ENCODE measurements at places on chromosomes 4 and X. TPM values are rescaled to one million over a fixed set of nuclear protein-coding genes. Genes with fewer than 3 reads are reported as not detected.

GRCh38 chr4:38169524-38169923, 209.3 kb downstream of the PTTG2 start:
- DNase-seq, result no peak

GRCh38 chrX:154785716-154786115, 19.6 kb downstream of the MPP1 start:
- no peak for DNase-seq

DNA sequence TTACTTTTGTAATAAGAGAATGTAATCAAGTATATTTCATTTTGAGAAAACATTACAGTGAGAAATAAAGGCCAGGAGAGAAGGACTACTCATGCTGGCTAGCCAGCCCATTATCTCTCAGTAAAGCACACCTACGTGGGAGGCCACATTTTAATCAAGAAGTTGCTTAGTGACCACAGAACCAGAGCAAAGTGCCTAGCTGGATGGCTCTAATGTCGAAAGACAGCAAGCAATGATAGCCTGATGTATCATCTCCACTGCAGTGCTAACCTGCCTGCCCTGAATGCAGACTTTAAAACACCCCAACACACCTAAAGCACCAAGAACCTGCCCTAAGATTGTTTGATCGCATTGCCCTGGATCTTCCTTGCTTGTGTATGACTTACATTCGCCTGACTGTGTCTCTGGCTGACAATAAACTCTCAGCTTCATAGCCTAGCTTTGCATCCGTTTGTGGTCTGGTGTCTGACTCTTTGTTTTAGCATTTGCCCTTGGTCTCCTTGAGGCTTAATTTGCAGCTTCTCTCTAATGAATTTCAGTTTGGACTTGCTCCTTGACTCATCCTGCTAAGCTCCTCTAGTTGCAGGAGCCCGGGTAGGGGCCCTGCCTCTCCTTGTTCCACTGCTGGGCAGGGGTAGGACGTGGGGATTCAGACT, 31.4 kb upstream of the SOWAHD start:
- peak; percentile 7 for DNase-seq

DNA sequence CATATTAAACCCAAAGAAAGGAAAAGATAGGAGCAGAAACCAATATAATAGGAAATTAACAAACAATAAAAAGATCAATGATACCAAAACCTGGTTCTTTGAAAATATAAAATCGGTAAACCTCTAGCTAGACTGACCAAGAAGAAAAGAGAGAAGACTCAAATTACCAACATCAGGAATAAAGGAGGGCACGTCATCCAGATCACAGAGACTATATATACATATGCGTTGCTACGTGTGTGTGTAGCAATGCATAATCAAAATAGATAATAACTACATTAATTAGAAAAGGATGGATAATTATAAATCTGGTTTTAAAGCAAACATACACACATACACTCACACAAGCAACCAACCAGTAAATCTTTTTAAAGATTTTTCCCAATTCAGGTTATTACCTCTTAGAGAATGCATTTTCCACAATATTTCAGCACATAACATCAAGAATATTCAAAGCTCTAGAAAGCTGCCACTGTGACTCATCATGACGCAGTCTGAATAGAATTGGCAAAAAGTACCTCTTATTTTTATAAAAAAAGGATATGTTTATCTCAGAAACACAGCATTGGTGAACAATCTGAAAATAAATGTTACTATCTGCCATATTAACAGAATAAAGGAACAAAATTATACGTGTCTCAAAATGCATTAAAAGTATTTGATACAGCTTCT, 41.4 kb upstream of the USP9X start:
- no peak for DNase-seq

DNA sequence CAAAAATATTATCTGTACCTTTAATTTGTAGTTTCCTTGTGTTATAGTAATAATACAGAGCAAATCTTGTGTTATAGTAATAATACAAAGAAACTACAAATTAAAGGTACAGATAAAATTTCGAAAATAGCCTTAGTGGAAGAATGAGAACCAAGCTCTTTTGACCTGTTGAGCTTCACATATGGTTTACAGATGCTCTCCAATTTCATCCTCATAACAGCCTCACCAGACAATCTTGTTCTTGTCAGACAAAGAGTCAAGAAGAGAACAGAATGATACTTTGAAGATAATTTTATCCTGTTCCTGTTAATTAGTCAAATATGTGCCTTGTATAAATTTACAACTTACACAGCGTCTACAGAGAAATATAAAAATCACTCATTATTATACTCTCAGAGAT, 12.8 kb downstream of the ATXN3L start:
- DNase-seq, result no peak

GRCh38 chrX:119755981-119756533, 2.3 kb upstream of the SOWAHD start:
- peak; percentile 69 for DNase-seq

DNA sequence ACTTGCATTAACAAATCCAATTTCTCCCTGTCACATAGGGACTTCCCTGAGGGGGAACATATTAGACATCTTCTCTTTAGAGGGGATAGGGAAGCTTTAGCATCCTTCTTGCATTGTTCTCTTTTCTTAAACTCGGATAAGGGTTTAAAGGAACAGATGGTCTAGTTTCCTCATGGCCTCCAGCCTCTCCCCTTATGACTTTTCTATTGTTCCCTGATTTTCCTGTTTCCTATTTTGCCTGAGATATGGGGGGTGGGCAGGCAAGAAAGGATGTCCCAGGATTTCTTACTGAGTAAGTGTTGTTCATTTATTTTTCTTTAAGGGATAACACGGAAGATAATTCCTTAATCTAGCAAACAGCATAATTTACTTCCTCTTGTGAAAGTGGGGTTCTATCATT, 107.7 kb upstream of the MAGEE2 start:
- DNase-seq, result no peak

DNA sequence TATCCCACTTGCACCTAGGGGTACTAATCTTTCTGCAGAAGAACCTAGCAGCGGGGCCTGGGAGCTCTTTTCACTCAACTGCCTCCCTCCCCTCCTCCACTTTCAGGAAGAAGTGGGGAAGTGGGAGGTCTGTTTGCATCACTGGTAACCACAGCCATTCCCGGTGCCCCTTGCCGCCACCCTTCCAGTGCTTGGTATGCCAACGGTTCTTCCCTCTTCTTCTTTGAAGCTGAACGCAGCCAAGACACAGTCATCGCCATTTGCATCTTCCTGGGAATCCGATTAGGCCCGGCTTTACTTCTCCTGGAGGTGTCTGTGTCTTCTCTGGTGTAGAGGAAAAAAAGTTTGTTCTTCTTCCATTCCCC, 47.2 kb upstream of the RBPJ start:
- no peak for DNase-seq

DNA sequence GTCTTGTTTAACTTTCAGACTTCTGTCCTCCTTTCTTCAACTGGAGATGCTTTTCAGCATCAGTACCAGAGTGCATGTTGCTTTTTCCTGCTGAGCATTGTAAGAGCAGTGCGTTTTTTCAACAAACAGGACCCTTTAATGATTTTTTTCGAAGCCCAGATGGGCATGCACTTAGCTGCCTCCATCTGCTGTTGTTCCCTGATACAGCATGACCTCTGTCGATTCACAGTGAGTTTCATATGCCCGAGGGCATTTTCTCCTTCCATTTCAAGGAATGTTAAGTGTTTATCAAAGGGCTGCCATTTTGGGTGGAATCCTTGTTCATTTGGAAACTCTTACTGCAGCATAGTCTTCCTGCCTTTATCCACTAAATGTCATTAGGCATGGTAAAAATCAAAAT, 428.6 kb downstream of the DTHD1 start:
- DNase-seq, result no peak

DNA sequence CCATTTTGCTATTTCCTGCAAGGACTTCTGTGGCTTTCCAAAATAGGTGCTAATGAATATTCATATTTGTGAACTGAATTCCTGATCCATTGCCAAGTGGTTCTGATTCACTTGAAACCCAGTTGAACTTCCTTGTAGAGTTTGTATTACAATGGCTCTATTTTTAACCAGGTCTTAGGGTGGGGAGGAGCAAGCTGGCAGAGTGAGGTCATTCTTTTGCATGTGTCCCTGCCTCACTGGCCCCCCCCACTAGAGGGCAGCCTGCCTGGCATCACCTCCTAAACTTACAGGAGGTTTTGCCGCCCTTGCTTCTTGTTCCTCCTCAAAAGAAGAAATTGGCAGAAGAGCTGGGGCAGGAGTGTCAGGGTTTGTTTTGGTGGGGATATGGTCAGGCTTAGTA, 10.5 kb downstream of the PTTG2 start:
- DNase-seq, result peak; percentile 68

- DNase-seq, result no peak
Measured at GRCh38 chr4:137124278-137124932, 407.9 kb downstream of the PCDH18 start.

GRCh38 chr4:186726426-186727168, 2.9 kb upstream of the FAT1 start:
- DNase-seq, result no peak

DNA sequence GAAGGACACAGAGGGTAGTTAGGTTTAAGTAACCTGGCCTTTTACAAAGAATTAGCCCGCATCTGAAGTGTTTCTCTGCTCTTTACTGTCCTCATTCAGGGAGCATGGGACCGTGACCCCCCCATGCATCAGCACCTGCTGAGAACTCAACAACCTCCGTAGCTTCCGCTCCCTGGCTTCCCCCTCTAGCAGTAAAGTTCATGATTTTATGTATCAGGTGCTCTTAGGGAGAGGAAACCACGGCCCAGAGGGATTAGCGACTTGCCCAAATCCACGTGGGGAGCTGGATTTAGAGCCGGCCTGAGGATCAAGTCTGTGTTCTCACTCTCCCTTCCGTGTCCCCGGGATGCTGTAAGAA, 284.6 kb upstream of the GATB start:
- DNase-seq, result no peak

GRCh38 chrX:28889591-28890090, 302.4 kb downstream of the IL1RAPL1 start:
- DNase-seq, result no peak

- DNase-seq, result no peak
Measured at GRCh38 chrX:82591421-82591820, 916.7 kb upstream of the POU3F4 start.

GRCh38 chrX:87299563-87300160, 217.9 kb upstream of the KLHL4 start:
- no peak for DNase-seq

DNA sequence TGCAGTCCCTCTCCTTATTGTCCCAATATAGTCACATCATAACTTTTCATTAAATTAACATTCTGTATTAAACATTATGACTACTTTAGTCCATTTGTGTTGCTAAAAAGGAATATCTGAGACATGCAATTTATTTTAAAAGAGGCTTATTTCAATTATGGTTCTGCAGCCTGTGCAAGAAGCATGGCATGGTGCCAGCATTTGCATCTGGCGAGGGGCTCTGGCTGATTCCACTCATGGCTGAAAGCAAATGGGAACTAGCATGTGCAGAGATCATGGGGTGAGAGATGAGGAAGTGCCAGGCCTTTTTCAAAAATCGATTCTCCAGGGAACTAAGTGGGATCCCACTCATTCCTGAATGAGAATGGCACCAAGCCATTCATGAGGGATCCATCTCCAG, 476.3 kb upstream of the RPS6KA3 start:
- no peak for DNase-seq

GRCh38 chr4:31959972-31960371, 1239.8 kb downstream of the PCDH7 start:
- DNase-seq, result no peak

The GAGE12J gene
- total RNA-seq, result not detected

The CHIC1 gene
- 6.4 TPM for total RNA-seq

The CCDC120 gene
- total RNA-seq, result 8.7 TPM

The CENPE gene
- total RNA-seq, result 63.6 TPM

All from activated T-cell treated with anti-CD3 and anti-CD28 coated beads, Interleukin-2, amount 50 U/mL, for 72 hours (primary cell).